ENCODE measurements at places on chromosomes 11 and 22. TPM values are rescaled to one million over a fixed set of nuclear protein-coding genes. Genes with fewer than 3 reads are reported as not detected.

PGA4 gene
- polyA plus RNA-seq, result 7.2 TPM

FAM227A gene
- 18.0 TPM for polyA plus RNA-seq

MFRP gene
- not detected for polyA plus RNA-seq

APOA1 gene
- polyA plus RNA-seq, result 617 TPM

DNA sequence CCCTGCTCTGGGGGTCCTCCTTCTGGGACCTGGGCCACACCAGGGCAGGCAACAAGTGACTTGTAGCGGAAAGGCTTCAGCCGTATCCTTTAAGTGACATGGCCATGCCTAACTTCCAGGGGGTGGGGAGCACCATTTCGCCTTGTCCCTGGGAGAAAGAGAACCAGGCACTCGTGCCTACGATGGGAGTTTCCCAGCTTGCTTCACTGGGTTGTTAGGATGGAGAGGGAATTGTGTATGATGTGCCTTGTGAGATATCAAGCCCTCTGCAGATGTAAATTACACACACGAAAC lies 151.4 kb downstream of the CACNA1I start:
- DNase-seq, result no peak

GRCh38 chr22:22463855-22464540 lies 44.5 kb downstream of the ZNF280B start:
- DNase-seq, result peak; percentile 87

DNA sequence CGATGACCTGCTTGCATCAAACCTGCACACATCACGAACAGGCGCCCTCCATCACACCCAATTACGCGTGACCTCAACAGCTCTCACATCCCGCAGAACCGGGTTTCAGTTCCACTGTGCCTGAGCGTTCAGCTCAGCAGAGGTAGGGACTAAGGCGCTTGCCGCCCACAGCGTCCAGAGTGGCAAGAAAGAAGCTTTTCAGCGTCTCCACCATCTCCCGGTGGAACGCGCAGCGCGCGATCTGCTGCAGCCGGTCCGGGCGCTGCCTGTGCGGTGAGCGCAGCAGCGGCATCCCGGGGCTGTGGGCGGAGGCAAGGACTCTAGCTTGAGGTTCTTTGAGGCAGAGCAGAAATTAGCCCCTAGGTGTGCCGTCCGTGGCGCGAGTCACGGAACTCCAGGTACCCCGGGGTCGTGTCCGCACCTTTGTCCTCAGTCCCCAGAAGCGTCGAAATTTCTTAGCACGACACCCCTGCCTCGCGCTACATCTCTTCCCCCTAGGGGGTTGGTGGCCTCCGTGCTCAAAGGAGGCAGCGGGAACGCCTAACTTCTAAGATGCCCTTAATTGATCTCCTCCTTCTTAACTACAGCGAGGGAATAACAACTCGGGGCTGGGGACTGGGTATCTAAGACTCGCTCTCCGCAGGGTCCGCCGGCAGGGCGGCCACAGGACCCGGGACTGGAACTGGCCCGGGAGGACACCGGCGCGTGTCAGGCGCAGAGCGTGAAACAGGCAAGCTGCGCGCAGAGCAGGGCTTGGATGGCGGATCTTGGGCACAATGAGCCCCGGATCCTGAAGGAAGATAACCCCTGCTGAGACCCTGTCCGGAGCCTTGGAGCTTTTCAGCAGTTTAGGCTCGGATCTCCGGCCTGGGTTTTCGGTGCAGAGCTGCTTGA lies 1.7 kb upstream of the CALCA start:
- no peak for DNase-seq

GRCh38 chr11:30560206-30561106 lies 25.7 kb downstream of the MPPED2 start:
- DNase-seq, result no peak

GRCh38 chr11:71420455-71421241 lies 27.5 kb downstream of the DHCR7 start:
- DNase-seq, result peak; percentile 66

- peak; percentile 24 for DNase-seq
Observed at GRCh38 chr11:118012083-118012669, 26.0 kb downstream of the IL10RA start.

DNA sequence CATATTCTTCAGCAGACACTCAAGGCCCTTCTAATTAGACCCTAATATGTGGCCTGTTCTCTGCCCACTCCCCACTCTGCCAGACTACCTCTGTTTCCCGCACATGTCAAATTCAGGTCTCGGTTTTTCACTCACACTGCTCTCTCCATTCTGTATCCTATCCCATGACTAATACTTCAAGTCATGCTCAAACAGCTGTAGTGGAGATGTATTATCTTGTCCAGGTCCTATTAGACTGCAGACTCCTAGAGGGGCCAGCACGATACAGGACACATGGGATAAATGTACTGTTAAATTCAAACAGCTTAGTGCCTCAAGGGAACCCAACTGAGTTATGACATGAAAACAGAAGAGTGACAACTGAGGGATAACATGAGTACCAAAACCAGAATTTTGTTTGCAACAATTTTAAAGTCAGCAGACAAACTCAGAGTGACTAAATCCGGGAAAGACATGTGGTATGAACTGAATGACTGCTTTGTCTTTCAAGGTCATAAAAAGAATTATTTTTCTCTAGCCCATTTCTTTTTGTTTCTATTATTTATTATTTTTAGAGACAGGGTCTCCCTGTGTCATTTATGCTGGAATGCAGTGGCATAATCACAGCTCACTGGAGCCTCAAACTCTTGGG lies 20.5 kb downstream of the ATP6V1E1 start:
- DNase-seq, result no peak

- DNase-seq, result no peak
Observed at GRCh38 chr11:14148653-14149273, 186.2 kb downstream of the SPON1 start.

Data from testis (tissue), 5 donors.